ENCODE measurements at places on chromosomes 3 and 15.
A peak's percentile ranks its signal among the peaks of the same experiment; 100 is the strongest.

DNA sequence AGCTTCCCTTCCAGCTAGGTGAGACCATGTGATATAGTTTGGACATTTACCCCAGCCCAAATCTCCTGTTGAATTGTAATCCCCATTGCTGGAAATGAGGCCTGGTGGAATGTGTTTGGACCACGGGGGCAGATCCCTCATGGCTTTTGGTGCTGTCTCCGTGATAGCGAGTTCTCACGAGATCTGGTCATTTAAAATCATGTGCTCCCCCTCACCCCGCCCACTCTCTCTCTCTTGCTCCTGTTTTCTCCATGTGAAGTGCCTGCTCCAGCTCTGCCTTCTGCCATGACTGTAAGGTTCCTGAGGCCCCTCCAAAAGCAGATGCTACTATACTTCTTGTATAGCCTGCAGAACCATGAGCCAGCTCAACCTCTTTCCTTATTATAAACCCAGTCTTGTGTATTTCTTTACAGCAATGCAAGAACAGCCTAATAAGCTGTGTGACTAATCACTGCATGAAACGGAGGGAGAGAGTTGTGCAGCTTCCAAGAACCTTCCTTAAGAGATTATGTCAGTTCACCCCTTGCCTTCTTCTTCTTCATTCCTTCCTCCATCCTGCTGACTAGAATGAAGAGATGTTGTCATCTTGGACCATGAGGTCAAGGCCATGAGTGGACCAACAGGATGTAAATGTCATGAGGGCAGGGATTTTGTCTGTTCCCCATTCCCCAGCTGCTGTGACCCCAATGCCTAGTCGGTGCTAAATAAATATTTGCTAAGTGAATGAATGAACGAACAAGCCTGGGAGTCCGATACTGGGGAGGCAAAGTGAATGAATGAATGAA is 91.0 kb downstream of the CPN2 start:
- no peak for DNase-seq

DNA sequence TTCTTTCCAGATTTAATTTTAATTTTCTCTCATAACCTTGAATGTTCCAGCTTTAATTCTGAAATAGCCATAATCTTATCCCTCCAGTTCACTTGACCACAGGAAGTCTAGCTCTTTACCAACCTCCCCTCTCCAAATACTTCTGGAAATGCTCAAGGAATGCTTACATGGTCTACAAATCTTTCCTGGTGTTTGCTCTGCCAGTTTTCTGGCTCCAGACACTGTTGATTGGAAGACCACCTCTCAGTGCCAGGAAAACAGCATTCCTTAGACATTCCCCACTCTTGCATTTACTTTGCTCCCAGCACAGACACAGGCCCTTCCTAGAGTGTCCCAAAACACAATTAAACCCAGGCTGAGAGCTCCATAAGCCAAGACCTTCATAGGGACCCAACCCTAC is 98.6 kb downstream of the MESD start:
- DNase-seq = no peak

GRCh38 chr3:195717416-195717815 is 3.4 kb upstream of the MUC20 start:
- no peak for DNase-seq

DNA sequence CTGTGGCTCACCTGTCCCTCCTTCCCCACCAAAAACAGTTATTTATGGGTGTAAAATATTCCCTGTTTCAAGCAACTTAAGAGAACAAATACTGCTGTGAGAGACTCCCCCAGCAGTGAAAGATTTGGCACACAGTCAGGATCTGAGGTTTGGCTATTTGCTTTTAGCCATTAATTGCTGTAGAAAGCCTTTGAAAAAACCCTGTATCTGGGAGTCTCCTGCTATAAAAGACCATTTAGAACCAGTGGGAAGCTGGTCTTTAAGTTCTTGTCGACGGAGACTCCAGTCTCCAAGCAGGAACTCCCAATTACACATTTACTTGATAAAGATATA is 55.1 kb upstream of the PCSK6 start:
- no peak for DNase-seq

- no peak for DNase-seq
Measured at GRCh38 chr15:52104532-52105004, 8.0 kb downstream of the BCL2L10 start.

DNA sequence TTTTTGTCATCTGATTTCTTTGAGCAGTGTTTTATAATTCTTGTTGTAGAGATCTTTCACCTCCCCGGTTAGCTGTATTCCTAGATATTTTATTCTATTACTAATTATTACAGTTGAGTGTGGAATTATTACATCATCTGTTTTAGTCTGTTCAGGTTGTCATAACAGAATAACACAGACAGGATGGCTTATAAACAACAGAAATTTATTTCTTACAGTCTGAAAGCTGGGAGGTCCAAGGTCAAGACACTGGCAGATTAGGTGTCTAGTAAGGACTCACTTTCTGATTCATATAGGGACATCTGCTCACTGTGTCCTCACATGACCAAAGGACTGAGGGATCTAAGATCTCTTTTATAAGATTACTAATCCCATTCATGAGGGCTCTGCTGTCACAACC is 121.3 kb upstream of the THBS1 start:
- DNase-seq = no peak

- DNase-seq = no peak
Measured at GRCh38 chr3:48507256-48508061, 3.5 kb upstream of the SHISA5 start.

GRCh38 chr3:15223685-15224572 is 17.9 kb downstream of the CAPN7 start:
- no peak for DNase-seq

DNA sequence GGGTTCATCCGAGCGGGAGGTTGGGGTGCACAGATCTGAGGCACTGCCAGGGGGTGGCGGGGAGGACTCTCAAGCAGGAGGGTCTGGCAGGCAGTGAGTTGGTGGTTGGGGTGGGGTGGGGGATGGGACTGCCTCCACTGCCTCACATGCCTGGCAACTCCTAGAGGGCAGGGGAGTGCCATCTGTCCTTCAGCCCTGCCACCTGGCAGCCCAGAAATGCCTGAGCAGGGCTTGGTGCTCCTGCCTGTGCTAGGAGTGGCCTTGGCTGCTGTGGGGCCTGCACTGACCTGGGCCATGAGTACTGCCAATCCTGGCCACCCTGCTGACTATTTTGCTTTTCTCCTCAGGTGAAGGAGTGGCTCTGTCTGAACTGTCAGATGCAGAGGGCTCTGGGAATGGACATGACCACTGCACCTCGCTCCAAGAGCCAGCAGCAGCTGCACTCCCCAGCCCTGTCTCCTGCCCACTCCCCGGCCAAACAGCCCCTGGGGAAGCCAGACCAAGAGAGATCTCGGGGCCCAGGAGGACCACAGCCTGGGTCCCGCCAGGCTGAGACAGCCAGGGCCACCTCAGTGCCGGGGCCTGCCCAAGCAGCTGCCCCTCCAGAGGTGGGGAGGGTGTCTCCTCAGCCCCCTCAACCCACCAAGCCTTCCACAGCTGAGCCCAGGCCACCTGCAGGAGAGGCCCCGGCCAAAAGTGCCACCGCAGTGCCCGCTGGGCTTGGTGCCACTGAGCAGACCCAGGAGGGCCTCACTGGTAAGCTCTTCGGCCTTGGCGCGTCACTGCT is 32.0 kb upstream of the APEH start:
- DNase-seq = no peak

DNA sequence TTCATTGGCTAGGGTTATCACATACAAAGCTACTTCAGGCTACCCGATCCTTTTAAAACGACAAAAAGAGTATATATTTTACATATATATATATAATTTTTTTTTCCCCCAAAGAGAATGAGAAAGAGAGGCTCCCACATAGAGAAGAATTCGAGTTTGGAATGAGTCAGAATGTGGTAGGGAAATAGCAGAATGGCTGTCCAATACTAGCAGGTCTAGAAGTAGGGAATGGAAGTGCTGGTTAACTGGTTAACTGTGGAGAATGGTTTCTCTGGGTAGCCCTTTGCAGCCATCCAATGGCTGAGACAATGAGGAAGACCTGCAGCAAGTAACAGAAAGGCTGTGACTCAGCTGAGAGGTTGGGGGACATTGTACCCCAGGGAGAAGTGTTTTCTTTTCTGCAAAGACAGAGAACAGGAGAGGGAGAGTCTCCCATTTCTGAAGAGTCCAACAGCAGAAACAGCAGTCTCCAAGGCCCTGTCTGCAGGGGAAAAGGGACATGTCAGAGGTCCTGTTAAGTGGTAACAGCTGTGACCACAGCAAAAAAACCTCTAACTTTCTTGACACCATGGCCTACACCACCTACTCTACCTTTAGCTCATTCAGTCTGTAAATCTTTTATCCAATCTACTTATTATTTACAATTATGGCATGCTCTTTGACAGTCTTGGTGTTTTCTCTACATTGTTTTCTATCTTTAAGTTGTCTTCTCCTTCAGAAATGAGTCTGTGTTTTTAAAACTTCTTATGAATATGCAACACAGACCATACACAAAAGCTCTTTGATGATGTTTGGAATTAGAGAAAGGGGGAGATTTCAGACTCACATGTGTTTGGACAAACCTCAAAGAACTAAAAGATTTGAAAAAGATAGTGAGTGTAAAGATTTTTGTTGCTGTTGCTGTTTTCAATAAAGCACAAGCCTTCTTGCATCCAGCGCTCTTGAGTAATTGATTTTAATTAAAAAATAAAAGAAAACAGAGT is 116.1 kb upstream of the SLC7A14 start:
- DNase-seq = no peak

GRCh38 chr15:56831467-56832005 is 86.9 kb upstream of the TCF12 start:
- no peak for DNase-seq

DNA sequence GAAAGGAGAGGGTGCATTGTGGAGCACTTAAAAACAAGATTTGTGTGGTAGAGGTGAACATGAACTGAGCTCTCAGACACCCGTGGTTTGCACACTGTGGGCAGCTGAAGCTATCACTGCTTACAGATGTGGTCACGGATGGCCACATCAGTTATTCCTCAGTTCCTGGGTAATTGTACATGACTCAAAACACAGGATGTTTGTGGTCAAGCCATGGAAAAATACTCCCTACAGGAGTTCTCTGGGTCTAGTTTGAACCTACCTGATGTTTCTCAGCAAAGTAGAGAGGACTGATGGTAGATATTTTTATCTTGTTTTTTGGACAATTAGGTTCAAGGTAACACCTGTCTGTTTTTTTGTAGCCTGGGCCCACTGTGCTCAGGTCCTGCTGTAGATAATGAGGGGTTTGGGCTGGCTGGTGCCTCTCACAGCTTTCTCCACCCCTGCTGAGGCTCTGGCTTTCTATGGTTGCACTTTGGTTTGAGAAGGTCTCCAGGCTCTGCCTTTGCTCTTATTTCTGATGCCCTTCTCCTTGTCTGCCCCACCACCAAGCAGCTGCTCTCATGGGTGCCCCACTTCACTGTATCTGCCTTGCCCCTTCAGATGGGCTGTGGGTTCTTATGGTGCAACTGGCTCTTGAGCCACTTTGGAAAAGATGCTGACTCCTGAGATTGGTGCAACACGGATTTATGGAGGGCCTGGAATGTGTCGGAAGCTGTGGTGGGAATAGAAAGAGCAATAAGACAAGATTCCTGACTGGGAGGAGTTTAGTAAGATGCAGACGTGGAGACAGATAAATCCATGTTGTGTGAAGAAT is 40.1 kb downstream of the CDCP1 start:
- DNase-seq = no peak

GRCh38 chr3:105688821-105689220 is 180.0 kb downstream of the CBLB start:
- no peak for DNase-seq

DNA sequence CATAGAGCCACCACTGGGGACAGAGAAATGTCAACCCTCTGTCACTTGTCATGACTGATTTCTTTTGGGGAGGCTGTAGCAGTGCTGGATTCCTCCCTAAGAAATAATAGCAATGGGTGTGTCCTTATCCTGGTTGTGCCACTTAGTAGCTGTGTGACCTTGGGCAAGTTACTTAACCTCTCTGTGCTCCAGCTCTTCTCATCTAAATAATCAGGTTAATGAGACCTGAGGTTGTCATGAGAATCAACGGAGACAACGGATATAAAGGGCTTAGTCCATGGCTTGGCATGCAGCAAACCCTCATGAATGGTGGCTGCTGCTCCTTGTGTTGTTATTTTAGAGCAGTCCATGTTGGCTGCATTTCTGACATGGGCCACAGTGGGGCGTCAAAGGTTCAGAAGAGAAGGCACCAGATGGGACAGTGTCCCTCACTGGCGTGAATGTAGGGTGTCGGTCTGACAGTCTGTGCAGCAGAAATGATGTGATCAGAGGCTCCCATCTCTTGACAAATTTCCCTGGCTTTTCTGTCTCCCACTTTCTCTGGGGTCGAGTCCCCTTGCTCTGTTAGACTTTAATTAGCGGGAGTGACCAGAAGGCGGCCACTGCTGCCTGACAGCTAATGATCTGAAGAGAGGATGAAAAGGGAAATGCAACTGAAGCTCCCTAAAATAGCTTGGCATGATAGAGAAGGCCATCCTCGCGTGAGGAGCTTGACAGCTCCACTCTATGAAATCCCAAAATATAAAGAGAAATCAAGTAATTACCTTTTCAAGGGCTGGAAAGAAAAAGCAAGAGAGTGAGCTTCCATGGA is 209.4 kb downstream of the CADPS start:
- DNase-seq = peak; percentile 70

DNA sequence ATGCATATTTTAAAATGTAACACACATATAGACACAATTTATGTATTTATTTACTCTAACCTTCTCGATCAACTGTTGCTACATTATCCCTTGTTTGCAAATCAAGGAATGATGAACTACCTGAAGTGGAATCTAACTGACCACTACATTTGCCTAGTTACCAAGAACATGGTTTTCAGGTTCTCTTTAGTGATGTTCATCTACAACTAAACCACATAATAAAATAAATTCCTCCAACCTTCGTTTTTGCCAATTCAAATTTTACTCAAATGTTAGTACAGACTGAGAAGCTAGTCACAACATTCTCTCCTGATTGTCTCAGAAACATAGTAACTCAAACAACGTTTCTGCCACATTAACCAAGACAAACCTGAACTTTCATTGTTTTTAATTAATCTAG is 521.9 kb downstream of the FOXP1 start:
- no peak for DNase-seq

- no peak for DNase-seq
Measured at GRCh38 chr3:129575997-129576384, 30.5 kb downstream of the PLXND1 start.

- DNase-seq = no peak
Measured at GRCh38 chr3:76436894-76437293, 603.0 kb upstream of the ROBO2 start.

GRCh38 chr3:45597171-45597570 is 2.6 kb downstream of the LIMD1 start:
- DNase-seq = no peak

DNA sequence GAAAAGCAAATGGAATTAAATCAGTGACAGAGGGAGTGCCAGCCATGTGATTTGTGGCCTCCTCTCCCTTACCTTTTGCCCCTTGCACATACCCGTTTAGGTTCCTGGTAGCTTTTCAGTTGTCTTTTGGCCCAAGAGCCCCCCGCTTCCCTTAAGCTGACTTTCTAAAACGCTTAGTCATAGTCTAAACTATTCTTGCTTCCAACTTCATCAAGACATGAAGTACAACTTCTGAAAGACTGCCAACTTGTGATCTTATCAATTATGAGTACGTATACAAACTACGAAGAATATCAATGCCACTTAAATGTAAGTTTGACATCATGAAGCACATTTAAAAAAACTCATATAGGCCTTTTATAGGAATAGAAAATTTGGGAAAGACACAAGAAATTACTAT is 61.9 kb downstream of the EIF3J start:
- no peak for DNase-seq

Data from NCI-H1092 (cell line).